ENCODE measurements at places on chromosomes 12 and 14.

GRCh38 chr12:26185532-26186320 lies 9.6 kb upstream of the SSPN start:
- DNase-seq = no peak

DNA sequence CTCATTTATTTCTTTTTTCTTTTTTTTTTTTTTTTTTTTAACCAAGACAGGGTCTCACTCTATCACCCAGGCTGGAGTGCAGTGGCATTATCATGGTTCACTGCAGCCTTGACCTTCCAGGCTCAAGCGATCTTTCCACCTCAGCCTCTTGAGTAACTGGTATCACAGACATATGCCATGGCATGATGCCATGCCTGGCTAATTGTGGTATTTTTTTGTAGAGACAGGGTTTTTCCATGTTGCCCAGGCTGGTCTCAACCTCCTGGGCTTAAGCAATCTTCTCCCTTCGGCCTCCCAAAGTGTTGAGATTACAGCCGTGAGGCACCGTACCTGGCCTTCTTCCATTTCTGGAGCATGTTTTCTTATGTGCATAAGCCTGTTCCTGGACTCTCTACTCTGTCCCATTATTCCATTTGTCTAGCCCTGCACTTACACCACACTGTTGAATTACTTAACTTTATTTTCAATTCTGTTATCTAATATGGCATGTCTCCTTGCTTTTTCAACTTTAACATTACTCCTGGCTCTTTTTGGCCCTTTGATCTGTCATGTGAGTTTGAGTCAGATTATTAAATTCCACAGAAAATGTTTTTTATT lies 47.9 kb upstream of the PTGDR start:
- DNase-seq = no peak

DNA sequence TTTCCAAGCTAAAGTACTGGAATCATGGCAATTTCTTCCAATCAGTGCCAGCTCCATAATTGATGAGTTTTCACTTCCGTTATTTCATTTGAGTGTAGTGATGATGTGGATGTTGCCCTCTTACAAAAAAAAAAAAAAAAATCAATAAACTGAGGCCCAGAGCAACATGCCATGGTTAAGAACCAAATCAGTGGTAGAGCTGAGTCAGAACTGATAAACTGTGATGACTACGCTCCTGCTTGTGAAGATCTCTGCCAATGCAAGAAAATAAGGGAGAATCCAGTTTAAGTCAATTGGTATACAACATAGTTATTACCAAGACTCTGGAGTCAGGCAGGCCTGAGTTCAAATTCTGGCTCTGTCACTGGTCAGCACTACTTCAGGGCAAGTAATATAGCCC lies 102.7 kb downstream of the GPR135 start:
- no peak for DNase-seq

- no peak for DNase-seq
Measured at GRCh38 chr12:25364529-25365339, 114.0 kb upstream of the KRAS start.

DNA sequence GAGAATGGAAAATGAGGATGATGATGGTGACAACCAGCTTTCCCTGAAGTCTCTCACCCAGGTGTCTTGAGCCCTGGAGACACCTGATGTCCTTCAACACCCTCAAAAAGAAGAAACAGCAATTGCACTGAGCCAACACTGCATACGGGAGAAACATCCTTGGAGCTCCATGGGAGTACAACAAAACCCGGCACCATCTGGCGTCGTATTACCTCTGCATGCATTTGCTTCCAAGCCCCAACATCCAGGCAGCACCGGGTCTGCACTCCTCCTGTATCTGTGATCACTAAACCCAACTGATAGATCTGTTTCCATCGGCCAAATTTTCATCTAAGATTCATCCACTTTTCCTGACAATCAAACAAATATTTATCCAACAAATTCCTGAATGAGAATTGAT lies 249.9 kb downstream of the DPF3 start:
- no peak for DNase-seq

DNA sequence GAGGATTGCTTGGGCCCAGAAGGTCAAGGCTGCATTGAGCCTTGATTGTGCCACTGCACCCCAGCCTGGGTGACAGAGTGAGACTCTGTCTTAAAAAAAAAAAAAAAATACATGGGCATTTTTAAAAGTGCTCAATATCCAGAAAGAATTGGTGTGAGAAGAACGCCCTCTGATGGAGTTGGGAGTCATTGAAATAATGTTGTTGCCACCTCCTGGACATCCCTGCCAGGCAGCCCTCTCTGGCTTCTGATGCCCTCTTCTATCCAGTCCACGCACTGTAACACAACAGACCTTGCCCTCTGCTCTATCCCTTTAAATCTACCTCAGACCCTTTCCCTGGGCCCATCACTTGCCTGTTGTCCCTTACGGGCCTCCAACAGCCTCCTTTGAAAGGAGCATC lies 4.9 kb downstream of the PTGDR start:
- no peak for DNase-seq

- no peak for DNase-seq
Measured at GRCh38 chr12:48936379-48936979, 11.2 kb upstream of the FKBP11 start.

- DNase-seq = no peak
Measured at GRCh38 chr12:4447151-4447550, 1.5 kb upstream of the FGF6 start.

DNA sequence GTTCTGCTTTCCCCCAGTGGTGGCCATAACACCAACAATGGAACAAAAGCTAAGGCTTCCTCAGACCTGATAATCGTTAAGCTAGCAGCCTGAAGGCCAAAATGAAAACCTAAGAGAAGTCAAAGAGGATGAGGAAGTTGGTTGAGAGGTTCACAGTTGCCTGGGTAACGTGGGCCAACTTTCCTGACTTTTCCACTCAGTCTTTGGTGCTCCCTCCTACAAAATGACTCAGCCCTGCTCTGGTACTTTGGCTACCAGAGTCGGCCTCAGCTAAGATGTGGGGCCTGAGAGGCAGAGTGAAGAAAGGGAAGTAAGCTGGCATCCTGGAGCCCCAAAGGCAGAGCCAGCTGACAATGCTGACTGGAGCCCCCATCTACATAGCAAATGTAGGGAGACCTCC lies 14.9 kb upstream of the FKBP11 start:
- DNase-seq = no peak

- no peak for DNase-seq
Measured at GRCh38 chr12:123659996-123660727, 10.8 kb upstream of the TCTN2 start.

GRCh38 chr12:77592836-77593235 lies 237.9 kb upstream of the NAV3 start:
- no peak for DNase-seq

DNA sequence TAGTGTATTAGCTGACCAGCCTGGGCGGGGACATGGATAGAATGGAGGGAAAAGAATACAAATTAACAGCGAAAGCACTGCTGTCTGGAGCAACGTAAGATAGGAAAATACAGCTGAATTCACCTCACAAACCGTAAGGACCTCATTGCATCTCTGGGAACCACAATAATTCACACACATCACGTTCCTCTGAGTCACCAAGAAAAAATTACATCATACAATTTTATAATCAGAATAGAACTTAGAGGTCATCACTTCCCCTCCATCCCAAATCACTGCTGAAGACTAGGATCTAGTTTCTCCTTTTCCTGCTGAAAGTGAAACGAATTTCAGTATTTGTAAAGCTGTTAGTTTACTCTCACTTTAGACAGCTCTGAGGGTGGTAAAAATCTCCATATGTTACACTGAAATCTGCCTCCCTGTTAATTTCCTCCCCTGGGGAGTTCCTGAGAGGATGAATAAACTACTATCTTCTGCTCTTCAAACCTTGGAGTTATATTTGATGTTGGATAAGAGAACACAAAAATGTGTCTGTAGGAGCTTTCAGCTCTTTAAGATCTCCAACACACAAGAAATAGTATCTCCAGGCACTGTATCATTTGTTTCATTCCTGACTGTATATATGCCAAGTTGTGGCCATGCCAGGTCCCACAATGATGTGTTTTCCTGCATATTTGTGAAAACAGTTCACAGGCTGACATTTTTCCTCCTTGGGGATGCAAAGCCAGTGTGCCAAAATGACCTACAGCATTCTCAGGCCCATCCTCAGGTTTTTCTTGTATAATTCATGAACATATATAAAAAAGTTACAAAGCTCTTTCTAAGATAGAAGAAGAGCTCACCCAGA lies 63.8 kb upstream of the SSTR1 start:
- no peak for DNase-seq

GRCh38 chr12:107567876-107568619 lies 117.6 kb upstream of the PWP1 start:
- DNase-seq = no peak

GRCh38 chr14:35347323-35348043 lies 55.3 kb downstream of the PSMA6 start:
- DNase-seq = no peak

- no peak for DNase-seq
Measured at GRCh38 chr14:73714656-73715081, 485 bp upstream of the PNMA1 start.

GRCh38 chr14:21229821-21230220 lies 39.4 kb downstream of the HNRNPC start:
- DNase-seq = no peak

GRCh38 chr14:99431986-99432385 lies 48.7 kb downstream of the SETD3 start:
- DNase-seq = no peak

- no peak for DNase-seq
Measured at GRCh38 chr12:78959556-78959955, 95.0 kb downstream of the SYT1 start.

DNA sequence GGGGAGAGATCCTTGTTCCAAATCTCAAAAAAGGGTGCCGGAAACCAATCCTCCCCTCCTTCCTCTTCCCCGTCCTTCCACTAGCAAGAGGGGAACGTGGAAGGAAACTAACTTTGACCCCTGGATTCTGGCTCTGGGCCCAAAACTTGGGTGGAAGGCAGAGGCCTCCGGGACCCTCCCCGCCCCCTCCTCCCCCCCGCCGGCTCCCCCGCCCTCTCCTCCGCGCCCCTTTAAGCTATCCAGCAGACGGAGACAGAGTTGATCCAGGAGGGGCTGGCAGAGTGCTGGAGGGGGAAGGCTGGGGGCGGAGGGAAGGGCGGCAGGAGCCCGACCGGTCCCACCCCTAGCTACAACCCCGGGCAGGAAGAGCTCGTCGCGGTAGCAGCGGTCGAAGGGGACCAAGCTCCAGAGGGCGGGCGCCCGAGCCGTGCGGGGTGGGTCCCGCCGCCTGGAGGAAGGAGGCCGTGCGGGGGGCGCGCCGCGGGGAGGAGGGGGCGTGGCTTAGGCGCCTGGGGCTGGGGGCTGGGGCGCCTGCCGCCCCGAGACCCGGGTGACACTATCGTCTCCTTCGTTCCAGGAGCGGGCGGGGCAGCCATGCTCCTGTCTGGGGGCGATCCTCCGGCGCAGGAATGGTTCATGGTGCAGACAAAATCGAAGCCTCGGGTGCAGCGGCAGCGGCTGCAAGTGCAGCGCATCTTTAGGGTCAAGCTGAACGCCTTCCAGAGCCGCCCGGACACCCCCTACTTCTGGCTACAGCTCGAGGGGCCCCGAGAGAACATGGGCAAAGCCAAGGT lies at the start of gene NYNRIN:
Gene NYNRIN, plus strand, starts transcription at position 351 of the 794 bp plus-strand sequence. Its CDS starts 244 bp downstream, at position 595.
- no peak for DNase-seq

DNA sequence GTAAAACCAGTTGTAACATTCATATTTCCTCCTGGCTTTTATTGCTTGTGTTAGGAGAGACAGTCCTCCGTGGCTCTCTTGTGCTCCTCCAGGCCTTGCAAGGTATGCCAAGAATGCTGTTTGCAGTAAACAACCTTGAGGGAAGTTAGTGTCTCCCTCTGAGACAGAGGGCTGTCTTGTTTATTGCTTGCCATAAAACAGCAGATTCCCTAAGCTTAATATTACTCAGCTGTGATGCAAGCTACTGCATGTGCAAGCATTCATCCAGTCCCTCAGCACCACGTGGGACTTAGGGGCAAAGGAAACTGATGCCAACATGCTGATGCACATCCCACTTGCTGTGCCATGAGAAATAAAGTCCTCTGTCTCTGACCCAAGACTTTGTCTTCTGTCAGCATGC lies 6.6 kb downstream of the POMT2 start:
- no peak for DNase-seq

DNA sequence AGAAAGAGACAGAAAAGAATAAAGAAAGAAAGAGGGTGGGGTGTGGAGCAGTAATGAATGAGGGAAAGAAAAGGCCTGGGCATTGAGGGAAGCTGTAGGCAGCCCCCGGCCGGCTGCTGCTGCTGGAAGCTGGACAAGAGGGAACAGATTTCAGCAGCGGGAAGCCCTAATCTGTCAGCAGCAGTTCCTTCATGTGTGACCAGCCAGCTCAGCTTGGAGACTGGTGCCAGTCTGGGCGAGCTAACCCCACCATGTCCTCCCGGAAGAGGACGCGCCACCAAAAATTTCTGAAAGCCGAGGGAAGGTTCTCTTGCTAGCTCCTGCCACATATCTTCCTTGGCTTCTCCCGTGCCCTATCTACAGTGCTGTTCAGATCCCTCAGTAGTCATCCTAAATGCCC lies 236.8 kb downstream of the GRIN2B start:
- DNase-seq = no peak

DNA sequence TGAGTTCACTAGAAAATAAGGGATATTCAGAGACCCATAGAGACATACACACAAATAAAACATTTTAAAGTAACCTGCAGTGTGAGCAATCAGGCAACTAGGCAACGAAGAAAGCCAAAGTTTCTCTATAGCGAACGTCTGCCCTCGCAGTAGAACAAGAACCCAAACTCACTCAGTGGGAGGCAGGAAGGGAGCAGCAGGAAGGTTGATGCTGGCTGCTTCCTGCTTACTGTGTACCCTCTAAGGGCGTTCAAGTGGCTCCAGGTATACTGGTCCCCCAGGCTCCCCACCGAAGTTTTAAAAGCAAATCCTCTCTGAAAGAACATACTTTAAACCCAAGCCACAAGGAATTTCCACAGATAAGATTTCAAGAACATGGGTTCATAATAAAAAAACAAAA lies 249.3 kb downstream of the FOXN3 start:
- DNase-seq = no peak

GRCh38 chr12:51905471-51906429 lies 1.6 kb upstream of the ACVRL1 start:
- DNase-seq = no peak

DNA sequence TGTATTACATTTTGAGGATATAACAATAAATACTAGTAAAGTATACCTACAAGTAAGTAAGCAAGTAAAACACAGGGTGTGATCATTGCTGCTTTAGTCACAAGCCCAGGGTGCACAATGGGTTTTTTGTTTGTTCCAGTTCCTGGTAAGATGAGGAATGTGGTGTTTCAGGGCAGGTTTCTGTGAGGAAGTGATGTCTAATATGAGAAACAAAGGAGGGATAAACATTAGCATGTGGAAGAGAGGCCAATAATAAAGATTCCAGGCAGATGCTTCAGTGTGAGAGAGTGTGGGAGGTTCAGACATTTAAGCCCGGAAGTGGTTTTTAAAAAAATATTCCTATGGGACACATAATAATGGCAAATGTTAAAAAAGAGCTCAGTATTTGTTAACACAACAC lies 808.1 kb upstream of the USP15 start:
- DNase-seq = no peak
